GM04503 (cell line): ENCODE measurements at places on chromosomes 16 and 17.

DNA sequence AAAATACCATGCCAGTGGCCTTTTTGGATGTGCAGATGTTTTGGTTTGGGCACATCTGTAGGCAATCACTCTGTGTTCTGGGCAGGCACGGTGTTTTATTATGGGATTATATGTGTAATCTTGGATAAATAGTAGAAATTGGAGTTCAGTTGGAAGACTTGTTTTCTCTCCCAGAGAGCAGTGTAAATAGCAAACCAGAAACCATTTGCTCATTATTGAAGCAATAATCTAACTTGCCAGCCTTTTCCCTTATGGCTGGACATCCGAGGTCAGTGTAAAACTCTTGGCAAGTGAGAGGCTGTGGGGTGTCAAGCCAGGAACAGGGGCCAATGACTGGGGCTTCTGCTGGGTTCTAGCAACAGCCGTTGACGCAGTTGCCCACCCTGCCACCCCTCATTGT is 69.9 kb downstream of the IRX3 start:
- DNase-seq, result no peak

- DNase-seq, result no peak
These were observed 34.7 kb downstream of the ADCY9 start for GRCh38 chr16:4081521-4082021.

DNA sequence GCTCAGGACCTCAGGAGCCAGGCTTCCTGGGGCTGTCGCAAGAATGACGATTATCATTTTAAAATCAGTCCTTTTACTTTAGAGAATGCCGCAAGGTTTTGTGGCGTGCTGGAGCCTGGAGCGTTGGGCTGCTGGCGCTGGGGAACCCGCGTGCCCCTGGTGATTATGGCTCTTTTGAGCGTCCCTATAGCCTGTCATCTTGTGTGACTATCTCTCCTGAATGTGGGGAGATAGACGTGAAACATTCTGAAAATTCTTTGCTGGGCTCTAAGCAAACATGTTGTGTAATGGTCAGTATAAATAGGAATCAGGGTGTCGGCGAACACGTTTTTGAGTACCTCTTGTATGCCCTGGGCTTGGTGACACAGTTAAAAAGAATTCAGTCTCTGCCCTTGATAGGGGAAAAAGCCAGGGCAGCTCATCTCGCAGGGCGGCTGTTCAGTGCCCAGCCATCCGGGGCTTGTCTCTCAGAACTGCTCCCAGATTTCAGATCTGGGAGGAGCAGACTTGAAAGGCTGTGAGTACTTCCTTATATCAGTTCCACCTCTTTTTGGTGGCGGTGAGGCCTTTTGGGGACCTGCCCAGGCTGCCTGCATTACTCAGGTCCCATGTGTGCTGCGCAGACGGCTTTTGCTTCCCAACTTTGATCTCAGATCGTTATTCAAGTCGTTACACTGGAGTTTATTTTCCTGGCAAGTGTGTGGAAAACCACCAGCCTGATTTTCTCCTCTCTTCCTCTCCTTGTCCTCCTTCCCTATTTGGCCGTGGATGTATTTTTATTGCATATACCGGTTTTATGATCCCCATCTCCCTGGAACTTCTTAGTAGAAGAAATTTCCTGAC is 973 bp downstream of the SLC7A6 start:
- peak; percentile 80 for DNase-seq

DNA sequence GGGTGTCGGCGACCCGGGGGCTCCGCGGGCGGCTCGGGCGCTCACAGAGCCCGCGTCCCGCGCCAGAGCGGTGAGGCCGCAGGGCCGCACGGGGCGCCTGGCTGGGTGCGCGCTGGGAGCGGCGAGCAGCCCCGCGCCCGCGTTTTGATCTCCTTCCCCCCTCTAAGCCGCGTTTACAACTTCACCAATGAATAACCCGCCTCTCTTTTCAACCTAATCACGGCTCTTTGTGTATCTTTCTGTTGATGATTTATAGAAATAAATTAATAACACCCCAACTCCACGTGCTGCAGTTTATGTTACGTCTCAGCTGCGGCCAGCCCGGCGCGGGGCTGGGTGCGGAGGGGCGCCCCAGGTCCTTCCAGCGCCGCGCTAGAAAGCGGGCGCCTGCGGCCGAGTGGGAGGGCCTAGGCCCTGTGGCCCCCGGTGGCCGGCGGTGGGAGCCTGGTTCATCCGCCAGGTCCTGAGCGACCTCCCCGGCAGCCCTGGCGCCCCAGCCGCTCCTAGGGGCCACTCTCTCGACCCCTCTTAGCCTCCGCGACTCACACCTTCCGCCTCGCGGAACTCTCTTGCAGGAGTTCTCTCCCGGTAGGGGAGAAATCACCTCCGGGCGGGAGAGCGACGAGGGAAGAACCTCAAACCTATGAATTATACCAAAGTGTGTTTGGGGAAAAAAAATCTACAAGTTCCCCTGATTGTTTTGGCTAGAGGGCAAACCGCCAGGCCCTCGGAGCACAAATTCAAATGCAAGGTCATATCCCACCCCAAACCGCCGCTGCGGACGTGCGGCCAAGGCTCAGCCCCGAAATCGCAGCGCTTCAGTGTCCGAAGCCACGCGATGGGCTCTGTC is 1.9 kb downstream of the HNF1B start:
- no peak for DNase-seq

- no peak for DNase-seq
These were observed 675 bp downstream of the RNF213 start for GRCh38 chr17:80261159-80261894.

DNA sequence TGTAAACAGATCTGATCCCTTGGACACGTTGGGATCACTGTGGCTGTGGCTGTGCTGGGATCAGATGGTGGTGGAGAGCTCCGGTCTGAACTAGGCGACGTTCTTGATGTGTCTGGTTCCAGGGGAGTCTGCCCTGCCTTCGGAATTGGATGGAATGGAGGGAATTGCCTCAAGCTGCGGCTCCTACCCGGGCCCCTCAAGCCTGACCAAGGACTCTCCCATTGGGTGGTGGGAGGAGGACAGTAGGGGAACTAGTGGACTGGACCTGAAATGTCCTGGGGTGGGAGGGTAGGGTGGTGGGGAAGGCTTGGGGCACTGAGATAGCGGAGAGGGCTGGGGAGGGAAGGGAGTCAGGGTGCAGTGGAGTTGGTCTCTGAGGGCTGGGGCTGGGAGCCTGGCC is 3.2 kb upstream of the UBALD1 start:
- no peak for DNase-seq

- DNase-seq, result no peak
These were observed 72.2 kb downstream of the HS3ST3B1 start for GRCh38 chr17:14372905-14373613.

DNA sequence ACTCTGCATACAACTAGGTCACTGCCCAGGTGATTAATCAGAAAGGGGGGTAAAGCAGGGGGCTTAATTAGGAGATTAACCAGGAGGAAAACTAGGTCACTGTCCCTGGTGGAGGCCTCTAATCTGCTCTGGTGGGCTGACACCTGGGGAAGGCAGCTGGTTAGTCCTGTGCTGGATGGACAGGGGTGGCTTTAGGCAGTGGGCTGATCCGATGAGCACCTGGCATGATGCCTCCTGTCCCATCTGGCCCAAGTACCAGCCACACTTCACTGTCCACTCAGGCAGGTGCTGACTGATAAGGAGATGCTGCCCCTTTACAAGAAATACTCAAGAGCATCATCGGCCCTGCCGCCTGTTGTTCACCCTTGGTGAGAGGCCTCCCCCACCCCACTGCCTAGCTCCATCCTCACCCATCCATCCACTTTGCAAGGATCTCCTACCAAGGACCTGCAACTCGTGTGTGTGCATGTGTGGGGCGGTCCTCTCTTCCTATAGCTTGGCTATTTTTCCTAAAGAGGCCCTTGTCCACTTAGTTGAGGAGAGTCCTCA is 13.8 kb upstream of the RCVRN start:
- no peak for DNase-seq

DNA sequence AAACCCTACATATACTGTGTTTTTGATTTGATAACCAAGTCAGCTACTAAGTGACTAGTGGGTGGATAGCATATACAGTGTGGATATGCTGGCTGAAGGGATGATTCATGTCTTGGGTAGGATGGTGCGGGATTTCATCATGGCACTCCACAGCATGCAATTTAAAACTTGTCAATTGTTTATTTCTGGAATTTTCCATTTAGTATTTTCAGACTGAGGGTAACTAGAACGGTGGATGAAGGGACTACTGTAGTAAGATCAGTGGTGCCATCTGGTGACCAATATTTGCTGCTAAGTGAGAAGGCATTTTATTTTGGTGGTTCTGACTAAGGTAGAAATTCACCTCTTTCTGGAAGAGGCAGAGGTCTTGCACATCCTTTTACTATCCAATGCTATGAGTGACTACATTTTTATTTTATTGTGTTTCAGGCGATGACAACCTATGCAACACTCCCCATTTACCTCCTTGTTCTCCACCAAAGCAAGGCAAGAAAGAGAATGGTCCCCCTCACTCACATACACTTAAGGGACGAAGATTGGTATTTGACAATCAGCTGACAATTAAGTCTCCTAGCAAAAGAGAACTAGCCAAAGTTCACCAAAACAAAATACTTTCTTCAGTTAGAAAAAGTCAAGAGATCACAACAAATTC is 3.1 kb downstream of the CDC6 start:
- DNase-seq, result peak; percentile 85

DNA sequence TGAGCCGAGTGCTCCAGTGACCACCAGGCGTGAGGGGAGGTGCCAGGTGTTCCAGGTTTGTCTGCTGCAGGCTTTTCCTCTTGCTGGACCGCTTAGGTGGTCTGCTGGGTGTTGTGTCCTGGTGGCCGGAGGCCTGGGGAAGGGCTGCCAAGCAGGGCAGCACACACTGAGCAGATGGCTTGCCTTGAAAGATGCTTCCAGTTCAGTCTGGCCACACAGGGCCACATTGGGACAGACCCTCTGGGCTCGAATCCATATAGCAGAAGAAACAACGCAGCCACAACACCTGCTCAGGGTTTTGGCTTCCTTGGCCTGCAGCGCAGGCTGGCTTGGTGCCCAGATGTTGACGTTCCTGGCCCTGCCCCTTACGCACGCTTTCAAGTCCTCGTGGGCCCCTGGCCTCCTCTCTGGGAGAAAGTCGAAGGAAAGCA is 24.8 kb downstream of the GINS2 start:
- DNase-seq, result no peak
